Upper lobe of left lung (tissue), 6 donors: ENCODE measurements at places on chromosomes 3 and 15.

DNA sequence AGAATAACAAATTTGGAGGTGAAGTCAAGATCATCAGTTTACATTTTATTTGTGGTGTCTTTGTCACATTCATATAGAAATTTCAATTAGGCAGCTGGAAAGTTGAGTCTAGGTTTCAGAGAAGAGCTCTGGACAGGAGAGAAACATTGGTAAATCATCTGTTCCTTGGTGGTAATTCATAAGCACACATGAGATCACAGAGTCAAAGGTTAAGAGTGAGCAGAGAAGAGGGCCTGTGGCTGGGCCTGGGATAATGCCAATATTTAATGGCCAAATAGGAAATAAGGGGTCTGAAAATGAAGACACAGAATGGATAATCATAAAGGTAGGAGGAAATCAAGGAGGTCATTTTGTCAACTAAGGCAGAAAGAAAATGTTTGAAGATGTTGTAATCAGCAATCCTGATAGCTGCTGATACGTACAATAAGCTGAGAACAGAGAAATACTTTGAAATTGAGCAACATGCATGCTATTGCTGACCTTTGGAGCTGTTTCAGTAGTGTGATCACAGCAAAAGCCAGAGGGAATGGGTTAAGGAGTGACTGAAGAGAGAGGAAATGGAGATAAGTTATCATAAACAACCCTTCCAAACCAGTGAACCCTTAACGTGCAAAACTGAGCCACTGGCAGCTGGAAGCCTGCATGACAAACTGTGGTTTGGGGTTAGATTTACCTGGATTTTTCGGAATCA lies 692.8 kb downstream of the AGBL1 start:
- DNase-seq: no peak

- DNase-seq: no peak
Observed at GRCh38 chr15:45719490-45719889, 84.7 kb downstream of the SQOR start.

- DNase-seq: no peak
Observed at GRCh38 chr3:193269343-193270028, 28.5 kb downstream of the PLAAT1 start.

GRCh38 chr3:160434071-160434470 lies 15.5 kb downstream of the TRIM59 start:
- DNase-seq: no peak

- no peak for DNase-seq
Observed at GRCh38 chr3:83003917-83004316, 1242.5 kb upstream of the GBE1 start.

DNA sequence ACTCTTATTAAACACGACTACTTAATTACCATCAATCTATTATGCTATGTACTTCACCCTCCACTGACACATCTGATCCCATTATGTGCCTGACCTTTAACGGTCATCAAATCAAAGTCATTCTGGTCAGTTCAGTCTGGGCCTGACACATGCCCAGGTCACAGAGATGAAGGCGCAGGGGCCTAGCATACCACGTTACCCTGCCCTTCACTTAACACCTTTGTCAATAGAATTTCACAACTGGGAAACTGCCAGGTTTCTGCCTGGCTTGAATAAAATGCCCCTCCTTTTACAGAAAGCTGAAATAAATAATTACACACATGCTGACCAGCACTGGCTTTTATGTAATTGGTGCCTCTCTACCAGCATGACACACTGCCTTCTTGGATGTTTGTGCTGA lies 39.5 kb downstream of the MECOM start:
- no peak for DNase-seq

- DNase-seq: no peak
Observed at GRCh38 chr15:65287520-65287855, 805 bp upstream of the PARP16 start.

DNA sequence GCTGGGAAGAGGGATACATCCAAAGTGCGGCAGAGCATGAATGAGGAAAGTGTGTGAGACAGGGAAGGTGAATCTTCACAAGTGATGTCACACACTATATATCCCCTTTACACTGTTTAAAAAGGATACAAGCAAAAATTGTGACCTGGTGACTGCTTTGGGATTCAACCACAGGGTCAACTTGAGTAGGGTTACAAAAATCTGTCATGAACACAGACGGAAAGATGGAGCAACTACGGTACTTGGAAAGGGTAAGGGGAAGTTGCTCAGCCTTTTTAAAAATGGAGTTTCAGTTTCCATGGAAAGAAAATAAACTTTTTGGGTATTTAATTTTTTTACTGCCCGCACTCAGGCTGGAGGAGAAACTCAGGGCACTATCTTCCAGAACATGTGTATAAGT lies 60.3 kb downstream of the B3GNT5 start:
- DNase-seq: no peak

DNA sequence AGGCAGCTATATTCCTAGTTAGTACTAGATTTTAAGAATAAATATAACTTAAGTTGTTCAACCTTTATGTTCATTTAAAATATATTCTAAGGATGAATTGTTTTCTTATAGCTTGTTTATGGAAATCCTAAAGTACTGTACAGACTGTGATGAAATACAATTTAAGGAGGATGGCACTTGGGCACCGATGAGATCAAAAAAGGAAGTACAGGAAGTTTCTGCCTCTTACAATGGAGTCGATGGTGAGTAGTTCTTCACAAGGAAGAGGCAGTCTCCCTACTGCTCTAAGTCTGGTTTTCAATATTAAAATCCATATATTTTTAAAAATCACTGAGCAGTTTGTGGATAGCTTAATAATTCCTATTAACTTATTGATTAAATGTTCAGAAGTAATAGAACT lies 29.6 kb downstream of the CALML4 start:
- no peak for DNase-seq

- no peak for DNase-seq
Observed at GRCh38 chr3:49792371-49793150, 6.2 kb upstream of the IP6K1 start.

GRCh38 chr3:37582086-37582485 lies 279.6 kb upstream of the CTDSPL start:
- no peak for DNase-seq

DNA sequence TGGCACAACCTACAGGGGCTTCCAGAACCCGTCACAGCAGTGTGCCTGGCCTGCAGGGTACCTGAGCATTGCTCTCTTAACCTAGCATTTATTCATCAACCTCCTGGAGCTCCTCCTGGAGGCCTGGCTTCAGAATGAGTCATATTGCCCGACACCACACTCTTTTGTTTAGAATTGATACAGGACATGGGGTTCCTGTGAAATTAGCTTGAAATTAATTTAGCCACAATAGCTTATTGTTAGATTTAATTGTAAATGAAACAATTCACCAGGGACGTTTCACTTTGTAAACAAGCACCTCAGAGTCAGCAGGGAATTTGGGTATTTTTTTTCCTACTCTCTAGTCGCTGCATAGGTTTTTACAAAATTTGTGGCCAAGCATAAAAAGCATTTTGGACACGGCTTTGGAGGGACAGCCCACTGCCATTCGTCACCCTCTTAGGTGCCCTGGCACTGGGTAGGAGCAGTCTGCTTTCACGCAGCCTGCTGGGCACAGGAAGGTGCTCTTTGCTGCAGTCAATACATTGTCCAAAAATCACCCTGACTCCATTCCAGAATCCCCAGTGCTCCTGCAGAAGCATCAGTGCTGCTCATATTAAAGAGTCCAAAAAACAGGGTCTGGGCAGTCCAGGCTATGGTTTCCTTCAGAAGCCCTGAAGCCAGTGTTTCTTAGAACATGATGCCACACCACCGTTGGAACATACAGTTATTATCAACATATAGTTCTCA lies 60.8 kb upstream of the MEF2A start:
- no peak for DNase-seq

- DNase-seq: no peak
Observed at GRCh38 chr3:196694941-196695848, 16.9 kb downstream of the CEP19 start.

- no peak for DNase-seq
Observed at GRCh38 chr3:156533205-156533604, 21.7 kb downstream of the SSR3 start.

DNA sequence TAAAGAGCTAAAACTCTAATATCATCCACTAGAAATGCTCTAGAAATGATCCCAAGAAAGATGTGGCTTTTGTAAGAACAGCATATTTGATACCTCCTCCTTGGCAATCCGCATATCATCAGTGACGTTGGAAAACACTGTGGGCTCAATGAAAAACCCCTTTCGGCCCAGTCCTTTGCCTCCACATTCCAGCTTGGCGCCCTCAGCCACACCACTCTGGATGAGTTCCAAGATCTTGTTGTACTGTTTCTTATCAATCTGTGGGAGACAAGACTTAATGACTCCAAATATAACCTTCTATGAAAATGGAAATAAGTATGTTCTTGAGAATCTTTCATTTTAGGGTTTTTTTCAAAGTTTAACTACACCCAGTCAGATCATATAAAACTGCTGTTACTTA lies 103.6 kb downstream of the ALDH1A2 start:
- no peak for DNase-seq

DNA sequence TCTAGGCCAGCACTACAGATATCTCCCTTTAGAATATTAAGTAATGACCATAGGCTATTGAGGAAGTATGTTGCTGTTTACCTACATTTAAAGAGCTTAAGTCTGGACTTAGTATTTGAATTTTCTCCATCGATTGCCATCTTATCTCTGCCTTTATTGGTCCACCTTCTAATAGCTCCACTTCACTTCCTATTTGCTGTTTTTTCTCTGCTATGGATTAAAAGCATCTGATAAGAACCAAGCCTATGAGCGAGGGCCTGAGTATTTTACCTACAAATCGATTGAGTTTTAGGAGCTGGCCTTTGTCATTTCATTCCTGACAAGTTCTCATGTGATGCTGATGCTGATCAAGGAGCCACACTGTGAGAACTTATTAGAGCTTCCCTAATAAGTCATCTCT lies 52.6 kb upstream of the AKAP13 start:
- no peak for DNase-seq

DNA sequence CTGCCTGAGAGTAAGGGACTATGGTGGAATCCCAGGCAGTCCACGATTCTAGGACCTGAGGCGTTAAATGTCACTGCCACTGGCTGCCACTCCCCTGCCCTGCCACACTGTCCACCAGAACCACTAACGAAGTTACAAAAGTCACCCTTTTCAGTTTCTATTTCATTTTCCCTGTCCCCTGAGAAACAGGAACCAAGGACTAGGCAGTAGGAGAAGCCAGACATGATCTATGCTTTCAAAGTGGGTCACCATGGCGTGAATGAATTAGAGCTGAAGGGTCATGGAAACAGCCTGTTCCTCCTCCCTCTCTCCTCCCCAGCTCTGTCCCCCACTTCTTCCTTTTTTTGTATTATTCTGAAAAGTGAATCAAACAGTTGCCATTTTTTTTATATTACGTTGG lies 9.1 kb upstream of the ADPRH start:
- DNase-seq: no peak

GRCh38 chr15:71337197-71337845 lies 222.1 kb downstream of the THSD4 start:
- DNase-seq: no peak

- DNase-seq: no peak
Observed at GRCh38 chr3:85800676-85801075, 841.9 kb downstream of the CADM2 start.

GRCh38 chr3:189849262-189849661 lies 218.1 kb downstream of the TP63 start:
- DNase-seq: no peak

GRCh38 chr3:8516783-8517182 lies 15.2 kb downstream of the LMCD1 start:
- DNase-seq: no peak

- DNase-seq: no peak
Observed at GRCh38 chr3:28521663-28522062, 173.0 kb upstream of the AZI2 start.

GRCh38 chr3:62246094-62246493 lies 127.3 kb downstream of the FEZF2 start:
- no peak for DNase-seq

- DNase-seq: no peak
Observed at GRCh38 chr3:65899226-65899625, 139.5 kb downstream of the MAGI1 start.

- no peak for DNase-seq
Observed at GRCh38 chr15:74844319-74845207, 1.6 kb upstream of the ULK3 start.

DNA sequence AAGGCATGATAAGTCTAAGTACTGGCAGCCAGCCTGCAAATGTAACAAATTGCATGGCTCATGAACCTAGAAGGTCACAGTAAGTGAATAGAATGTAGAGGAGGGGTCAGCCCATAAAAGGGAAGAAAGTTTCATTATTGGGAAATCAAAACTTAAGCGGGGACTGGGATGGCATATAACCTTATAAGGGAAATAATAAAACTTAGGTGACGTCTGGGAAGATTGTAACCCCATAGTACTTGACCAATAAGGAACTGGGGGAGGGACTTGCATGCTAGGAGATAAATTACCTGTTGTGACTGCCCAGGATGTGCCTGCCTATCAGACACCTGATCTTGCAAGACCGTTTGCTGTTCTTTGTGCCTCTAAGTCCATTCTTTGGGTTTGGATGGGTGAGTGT lies 28.1 kb upstream of the MCTP2 start:
- no peak for DNase-seq

DNA sequence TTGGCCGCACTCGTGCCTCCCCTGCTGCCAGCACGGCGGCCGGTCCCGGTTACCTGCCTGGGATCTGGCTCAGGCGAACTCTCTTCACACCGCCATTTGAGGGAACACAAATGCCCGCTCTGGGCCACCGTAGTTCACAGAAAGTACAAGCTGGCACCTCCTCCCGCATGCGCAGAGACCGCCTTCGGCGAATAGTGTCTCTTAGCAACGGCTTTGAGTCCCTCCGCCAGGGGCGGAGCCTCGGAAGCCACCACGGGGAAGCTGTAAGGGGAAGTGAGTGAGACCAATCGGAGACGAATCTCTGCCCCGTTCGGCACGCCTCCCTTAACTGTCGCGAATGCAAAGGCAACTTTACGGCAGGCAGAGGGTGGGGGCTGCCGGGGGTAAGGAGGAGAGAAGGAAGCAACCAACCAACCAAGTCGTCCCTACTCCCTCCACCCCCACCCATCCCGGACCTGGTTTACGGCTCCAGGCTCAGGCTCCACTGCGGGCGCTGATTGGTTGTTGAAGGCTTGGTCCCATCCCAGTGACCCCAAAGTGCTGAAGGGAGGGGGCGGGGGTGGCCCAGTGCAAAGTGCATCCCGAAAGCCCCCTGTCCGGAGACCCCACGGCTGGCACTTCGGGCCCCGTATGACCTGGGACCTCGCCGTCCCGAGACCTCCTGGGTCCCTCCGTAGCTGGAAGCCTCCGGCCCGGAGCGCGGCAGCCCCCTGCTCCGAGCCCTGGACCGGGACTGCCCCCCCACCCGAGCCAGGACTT lies at the start of the genes ASB7 and LINS1:
ASB7 (plus strand) TSS at position 526 of the 759 bp plus-strand sequence. CDS start 9,628 bp downstream, outside the sequence.
LINS1 (minus strand) TSS at position 121 of the 759 bp plus-strand sequence. CDS start 21,342 bp downstream, outside the sequence.
- DNase-seq: peak; percentile 93

GRCh38 chr3:66242788-66243464 lies 22.1 kb downstream of the SLC25A26 start:
- no peak for DNase-seq

GRCh38 chr3:109132801-109133473 lies 3.6 kb upstream of the C3orf85 start:
- no peak for DNase-seq
